Right cardiac atrium (tissue), 5 donors: ENCODE measurements at places on chromosomes 2 and 18.

- no peak for DNase-seq
These were observed 166.5 kb upstream of the CXCR4 start for GRCh38 chr2:136284226-136285119.

DNA sequence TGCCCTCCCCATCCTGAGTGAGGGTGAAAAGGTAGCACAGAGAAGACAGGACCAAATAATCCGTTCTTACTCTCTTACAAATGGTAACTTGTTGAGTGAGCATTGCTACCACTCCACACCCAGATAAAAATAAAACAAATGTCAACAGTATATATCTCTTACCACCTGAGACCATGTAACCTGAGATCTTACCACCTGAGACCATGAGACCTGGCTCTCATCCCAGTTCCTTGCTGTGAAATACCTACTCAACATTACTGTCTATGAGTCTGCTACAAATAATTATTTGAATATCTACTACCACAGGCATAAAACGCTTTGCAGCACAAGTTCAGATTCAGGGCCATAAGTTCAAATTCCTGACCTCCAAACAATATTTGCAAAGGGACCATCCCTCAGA, 234.7 kb downstream of the C1D start:
- no peak for DNase-seq

GRCh38 chr18:59432803-59433597, 73.9 kb upstream of the LMAN1 start:
- no peak for DNase-seq

DNA sequence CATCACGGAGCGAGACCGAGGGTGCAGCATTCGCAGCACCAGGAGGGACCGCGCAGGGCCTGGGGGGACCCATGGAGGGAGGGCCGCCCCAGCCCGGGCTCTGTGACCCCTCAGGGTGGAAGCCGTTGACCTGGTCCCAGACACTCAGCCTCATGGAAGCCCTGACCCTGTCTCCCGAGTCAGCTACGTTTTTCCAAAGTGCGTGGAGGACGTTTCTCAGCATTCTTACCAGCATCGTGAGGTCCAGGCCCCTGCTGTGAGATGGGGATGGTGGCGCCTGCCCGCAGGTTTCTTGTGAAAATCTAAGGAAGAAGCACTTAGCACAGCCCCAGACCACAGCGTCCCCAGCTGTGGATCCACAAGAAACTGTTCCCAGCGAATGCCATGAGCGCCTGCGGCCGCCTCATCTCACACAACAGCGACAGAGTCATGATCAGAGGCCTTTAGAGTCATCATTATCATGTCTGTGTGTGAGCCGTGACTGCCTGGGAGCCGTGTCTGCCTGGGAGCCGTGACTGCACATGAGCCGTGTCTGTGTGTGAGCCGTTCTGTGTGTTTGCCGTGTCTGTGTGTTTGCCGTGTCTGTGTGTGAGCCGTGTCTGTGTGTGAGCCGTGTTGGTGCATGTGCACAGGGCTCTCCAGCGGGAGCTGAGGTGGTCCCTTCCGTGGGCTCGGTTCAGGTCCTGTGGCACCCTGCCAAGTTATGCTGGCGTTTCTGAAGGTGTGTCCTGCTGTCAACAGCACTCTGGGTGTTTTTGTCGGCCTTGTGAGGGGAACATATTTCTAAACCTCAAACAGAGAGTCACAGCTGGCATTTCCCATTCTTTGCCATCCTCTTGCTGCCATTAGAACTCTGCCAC, 49.2 kb upstream of the KCNG2 start:
- DNase-seq: no peak

DNA sequence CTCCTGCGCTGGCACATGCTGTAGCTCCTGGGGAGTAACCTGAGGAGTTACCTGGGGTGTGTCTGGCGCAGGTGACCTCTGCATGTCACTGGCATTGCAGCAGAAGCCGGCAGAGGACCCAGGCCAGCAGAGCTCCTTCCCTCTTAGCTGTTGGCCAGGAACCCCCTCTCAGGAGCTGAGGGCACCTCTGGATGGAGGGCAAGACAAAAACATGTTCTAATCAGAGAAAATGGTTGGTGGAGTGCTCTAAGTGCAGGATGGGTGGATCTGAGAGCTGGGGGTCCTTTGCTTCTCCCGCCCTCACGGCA, 44.9 kb upstream of the SNTG2 start:
- DNase-seq: no peak

- DNase-seq: no peak
These were observed 38.2 kb downstream of the IMMT start for GRCh38 chr2:86157009-86157556.

GRCh38 chr2:19490846-19491435, 132.5 kb upstream of the OSR1 start:
- no peak for DNase-seq

- DNase-seq: no peak
These were observed 415.1 kb upstream of the CHST9 start for GRCh38 chr18:27600245-27600644.

GRCh38 chr2:159788253-159788652, 9.8 kb downstream of the CD302 start:
- DNase-seq: no peak

DNA sequence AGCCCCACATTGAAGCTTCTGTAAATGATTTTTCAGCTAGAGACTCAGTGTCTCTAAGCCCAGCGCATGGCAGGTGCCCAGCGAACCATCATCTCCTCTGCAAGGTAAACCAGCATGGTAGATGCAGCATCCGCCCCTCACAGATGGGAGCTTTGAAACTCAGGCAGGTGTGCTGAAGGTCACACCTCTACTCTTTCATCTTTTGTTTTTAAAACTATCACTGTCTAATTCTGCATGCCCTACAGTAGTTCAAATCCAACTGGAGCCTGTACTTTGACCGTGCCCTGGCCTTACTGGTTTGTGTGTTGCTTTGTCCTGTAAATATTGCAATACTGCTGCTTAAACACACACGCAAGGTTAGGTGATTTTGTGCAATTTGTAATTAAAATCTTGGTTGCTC, 831.1 kb downstream of the GALR1 start:
- no peak for DNase-seq

- no peak for DNase-seq
These were observed 69.8 kb upstream of the CDKL4 start for GRCh38 chr2:39313575-39313974.

DNA sequence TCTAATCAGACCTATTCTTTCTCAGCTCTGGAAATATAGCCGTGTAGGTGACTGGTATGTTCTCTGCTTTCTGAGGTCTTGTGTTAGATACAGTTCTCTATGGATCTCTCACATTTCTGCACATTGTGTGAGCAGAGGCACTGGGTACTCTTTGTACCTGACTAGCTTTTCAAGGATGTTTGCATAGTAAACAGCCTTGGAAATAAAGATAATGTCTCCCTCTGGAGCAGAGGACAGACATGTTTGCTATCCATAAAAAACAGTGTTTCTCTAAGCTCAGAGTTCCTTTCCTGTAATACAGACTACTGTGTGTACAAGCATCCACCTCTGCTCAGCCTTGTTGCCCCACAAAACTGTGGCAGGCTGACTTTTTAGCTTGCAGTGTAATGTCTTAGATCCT, 279.2 kb downstream of the CTNNA2 start:
- no peak for DNase-seq

DNA sequence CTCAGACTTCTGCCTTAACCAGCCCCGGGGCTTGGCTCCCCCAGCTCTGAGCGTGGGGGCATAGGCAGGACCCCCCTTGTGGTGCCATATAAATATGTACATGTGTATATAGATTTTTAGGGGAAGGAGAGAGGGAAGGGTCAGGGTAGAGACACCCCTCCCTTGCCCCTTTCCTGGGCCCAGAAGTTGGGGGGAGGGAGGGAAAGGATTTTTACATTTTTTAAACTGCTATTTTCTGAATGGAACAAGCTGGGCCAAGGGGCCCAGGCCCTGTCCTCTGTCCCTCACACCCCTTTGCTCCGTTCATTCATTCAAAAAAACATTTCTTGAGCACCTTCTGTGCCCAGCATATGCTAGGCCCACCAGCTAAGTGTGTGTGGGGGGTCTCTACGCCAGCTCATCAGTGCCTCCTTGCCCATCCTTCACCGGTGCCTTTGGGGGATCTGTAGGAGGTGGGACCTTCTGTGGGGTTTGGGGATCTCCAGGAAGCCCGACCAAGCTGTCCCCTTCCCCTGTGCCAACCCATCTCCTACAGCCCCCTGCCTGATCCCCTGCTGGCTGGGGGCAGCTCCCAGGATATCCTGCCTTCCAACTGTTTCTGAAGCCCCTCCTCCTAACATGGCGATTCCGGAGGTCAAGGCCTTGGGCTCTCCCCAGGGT, 5.5 kb downstream of the CTDSP1 start:
- DNase-seq: no peak

DNA sequence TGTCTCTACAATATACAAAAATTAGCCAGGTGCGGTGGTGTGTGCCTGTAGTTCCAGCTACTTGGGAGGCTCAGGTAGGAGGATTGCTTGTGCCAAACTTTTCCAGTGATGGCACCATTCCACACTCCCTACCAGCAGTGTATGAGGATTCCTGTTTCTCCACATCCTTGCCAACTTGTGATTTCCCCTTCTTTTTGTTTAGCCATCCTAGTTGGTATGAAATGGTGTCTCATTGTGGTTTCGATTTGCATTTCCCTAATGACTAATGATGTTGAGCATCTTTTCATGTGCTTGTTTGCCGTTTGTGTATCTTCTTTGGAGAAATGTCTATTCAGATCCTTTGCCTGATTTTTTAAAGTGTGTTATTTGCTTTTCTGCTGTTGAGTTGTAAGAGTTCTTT, 41.0 kb downstream of the EPB41L5 start:
- no peak for DNase-seq

DNA sequence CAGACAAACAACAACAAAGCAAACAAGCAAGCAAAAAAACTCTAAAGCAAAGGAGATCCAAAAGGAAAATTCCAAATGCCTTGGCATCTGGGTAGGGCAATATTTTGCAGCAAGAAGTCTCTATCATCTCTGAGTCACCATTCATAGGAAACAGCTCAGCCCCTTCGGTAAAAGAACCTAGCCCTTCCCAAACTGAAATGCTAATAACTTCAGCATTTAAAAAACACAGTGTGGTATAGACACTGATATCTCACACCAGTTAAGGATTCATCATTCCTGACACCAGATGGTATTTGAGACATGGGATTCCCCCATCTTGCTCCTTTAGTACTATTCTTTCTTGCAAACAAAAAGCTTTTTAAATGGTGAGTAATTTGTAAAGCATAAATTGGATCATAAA, 491.8 kb downstream of the TXNL1 start:
- no peak for DNase-seq

DNA sequence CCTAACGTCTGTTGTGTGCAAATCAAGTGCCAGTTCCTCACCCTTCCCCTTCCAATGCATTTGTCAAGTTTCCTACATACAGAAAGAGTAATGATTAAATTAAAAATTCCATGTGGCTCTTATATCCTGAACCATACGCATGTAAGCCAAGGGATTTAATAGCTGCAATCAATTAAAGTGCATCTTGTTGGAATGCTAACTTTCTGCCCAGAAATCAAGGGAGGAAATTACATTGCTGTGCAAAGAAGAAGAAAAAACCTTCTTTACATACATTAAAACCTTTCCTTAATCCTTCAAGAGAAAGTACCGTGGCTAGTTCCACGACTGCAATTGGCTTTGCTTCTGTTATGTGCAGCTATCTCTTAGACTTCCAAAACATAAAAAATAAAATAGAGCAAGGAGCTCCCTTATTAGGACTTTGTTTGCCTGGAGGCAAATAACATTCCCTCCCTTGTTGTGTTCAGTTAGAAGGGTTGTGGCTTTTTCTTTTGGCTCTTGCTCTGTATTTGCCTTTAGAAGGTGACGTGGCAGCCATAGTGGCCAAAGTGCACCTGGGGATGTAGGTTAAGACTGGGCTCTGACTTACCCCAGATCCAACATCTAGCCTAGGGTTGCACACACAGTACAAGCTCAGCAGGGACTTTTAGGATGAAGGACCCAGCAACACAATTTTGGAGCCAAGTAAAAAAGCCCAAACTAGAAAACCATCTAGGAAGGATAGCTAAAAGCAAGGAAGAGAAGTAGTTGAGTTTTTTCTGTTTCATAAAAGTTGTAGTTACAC, 158.3 kb downstream of the ANTXR1 start:
- DNase-seq: no peak

DNA sequence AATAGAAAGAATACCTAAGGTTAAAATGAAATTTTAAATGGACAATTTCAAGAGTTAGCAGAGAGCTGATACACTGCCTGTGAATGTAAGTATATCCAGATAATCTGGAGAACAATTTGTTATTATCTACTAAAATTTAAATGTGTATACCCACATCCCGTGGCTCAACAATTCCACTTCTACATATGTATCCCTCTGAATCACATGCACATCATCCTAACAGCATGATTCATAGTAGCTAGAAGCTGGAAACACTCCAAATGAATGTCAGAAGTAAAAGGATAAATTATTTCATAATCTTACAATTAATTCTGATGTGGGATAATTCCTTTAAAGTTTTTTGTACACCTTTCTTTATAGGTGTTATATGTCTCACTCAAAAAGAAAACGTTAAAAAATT, 87.9 kb downstream of the CNTNAP5 start:
- DNase-seq: no peak

GRCh38 chr2:239471011-239471792, 70.4 kb upstream of the HDAC4 start:
- no peak for DNase-seq

GRCh38 chr2:22499082-22499839, 885.7 kb upstream of the KLHL29 start:
- peak; percentile 31 for DNase-seq

- DNase-seq: no peak
These were observed 99.4 kb upstream of the NCK2 start for GRCh38 chr2:105645031-105645937.

DNA sequence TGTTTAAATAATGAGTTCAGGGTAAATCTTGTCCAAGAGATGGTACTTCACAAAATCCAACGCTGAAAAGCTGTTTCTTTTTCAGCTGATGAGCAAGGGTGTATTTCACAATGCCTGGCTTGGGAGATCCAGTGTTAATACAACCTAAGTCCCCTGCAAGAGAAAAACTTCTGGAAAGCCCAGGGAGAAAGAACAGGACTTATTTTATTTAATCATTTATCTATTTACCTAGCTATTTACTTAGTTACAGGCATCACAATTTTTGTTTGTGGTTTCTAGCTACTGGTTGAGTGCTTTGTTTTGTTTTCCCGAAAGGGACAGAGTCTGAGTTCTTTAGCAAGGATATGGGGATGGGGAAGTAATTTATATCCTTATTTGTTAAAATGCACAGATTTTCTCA, 598.2 kb upstream of the SYT4 start:
- no peak for DNase-seq

GRCh38 chr2:160209516-160209856, 9.4 kb upstream of the ITGB6 start:
- no peak for DNase-seq

GRCh38 chr18:11987527-11987926, 6.2 kb downstream of the IMPA2 start:
- DNase-seq: no peak

- no peak for DNase-seq
These were observed 99.8 kb upstream of the COPS8 start for GRCh38 chr2:236985761-236986339.

GRCh38 chr2:8488001-8488738, 193.7 kb upstream of the ID2 start:
- DNase-seq: no peak

DNA sequence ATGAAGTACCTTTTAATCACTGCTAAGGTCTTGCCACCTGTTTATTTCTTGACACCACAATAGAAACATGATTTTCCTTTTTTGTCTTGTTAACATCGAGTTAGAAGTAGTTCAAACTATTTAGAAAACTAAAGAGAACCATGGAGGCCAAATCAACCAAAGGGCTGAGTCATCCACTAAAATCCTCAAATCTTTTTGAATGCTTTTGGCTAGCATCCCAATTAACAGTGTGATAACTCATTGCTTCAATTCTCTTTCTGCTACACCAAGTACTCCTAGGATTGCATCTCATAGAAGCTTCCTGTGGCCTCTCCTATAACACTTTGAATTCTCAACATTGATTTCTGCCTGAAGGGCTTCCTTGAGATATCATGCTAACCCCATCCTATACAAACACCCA, 159.9 kb upstream of the MMADHC start:
- no peak for DNase-seq
